Inflammatory macrophage treated with lipopolysaccharide for 1 hour (primary cell): ENCODE measurements at places on chromosomes 6 and 20.

DNA sequence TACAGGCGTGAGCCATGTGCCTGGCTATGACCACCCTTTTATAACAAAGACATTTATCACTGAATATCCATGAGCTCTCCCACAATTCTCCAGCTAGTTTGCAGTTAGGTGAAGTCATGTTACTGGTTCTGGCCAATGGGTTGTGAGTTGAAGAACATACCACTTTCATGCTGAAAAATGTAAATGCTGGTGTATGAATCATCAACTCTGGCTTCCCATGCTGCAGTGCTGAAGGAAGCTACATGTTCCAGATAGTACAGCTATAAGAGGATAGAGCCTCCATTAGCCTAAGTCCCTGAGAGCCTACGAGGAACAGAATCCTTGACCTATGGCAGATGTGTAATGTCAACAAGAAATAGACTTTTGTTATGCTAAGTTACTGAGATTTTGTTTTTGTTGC is 180.4 kb downstream of the BTBD9 start:
- DNase-seq: no peak

GRCh38 chr6:135185483-135185882 is 4.4 kb downstream of the MYB start:
- no peak for DNase-seq

DNA sequence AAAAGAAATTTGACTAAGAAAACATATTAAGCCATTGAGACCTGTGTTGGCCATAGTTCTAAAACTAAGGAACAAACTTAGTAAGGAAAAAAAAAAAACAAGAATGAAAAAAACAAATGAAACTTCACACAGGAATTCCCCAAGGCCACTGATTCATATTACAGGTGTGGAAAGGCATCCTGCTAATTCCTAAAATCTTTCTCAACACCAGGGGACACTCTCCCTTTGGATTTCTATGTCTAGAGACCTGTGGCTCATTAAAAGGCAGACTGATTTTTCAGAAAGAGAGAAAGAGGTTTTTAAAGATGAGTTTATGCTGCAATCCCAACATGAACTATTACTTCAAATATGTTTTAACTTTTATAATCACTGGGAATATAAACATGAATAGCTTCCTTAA is at the start of gene OR12D1:
OR12D1 (plus strand) TSS at position 341 of the 400 bp plus-strand sequence.
- no peak for DNase-seq

GRCh38 chr6:16089232-16090062 is 39.4 kb upstream of the MYLIP start:
- no peak for DNase-seq

GRCh38 chr6:160248538-160248937 is 10.1 kb downstream of the SLC22A2 start:
- DNase-seq: no peak

DNA sequence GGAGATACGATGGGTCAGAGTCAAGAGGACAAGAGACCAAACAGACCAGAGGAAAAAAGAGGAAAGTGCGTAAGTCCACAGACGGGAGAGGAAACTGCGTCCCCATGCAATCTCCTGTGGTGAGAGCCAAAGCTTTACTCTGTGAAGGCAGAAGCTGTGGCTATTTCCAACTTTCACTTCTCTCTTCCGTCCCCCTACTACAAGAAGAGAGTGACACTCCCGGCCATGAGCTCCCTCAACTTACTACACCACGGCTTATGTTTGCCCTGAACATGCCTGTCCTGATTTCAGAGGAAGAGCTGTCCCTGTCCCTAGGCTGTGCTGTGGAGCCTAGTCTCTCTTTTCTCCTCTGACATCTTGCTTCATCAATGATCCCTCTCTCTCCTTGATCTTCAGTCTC is 11.5 kb upstream of the SSR1 start:
- peak; percentile 83 for DNase-seq

GRCh38 chr6:99995916-99996315 is 1.9 kb upstream of the MCHR2 start:
- DNase-seq: no peak

GRCh38 chr6:113847447-113847846 is 9.7 kb upstream of the MARCKS start:
- no peak for DNase-seq

- no peak for DNase-seq
Measured at GRCh38 chr20:10369723-10370090, 64.3 kb downstream of the MKKS start.
